ENCODE measurements at places on chromosomes 6 and 20.

- no peak for DNase-seq
These were observed 461.0 kb downstream of the PKHD1 start for GRCh38 chr6:51626391-51626790.

- peak; percentile 75 for DNase-seq
These were observed 94.1 kb downstream of the HIVEP2 start for GRCh38 chr6:142850679-142851423.

- no peak for DNase-seq
These were observed 40.1 kb downstream of the CYP24A1 start for GRCh38 chr20:54133434-54134427.

DNA sequence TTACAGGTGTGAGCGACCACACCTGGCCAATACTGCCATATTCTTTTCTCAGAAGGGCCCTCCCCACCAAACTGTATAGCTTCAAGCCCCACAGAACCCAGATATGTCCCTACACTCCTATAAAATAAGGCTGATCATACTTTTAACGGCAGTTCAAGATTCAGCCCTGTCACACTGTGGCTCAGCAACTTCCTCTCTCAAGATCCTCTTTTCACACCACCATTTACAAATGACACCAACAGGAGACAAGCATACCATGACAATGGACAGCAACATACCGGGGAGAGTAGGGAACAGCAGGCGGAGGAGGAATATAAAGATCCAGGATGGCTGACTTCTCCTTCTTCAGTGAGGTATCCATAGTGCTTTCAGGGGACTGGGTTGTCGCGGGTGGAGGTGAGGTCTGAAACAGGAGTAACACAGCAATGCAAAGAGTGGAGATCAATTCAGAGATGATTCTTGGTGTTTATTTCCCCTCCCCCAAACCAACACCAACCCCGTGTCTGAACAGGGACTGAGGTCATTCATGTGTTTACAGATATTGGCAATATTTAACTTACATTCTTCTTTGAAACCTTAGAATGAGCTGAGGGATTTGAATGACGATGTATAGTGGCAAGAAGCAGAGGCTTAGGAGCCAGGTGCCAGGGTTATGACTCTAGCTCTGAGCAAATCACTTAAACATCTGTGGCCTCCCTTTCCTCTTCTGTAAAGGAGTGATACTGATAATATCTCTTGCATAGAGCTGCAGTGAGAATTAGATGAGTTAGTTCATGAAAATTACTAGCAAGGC, 57.6 kb upstream of the IPCEF1 start:
- DNase-seq = no peak

DNA sequence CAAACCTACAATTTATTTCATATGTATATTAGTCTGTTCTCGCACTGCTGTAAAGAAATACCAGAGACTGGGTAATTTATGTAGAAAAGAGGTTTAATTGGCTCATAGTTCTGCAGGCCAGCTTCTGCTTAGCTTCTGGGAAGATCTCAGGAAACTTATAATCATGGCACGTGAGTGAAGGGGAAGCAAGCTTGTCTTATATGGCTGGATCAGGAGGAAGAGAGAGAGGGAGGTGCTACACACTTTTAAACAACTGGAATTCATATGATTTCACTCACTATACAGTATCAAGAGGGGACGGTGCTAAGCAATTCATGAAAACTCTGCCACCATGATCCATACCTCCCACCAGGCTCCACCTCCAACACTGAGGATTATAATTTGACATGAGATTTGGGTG, 29.9 kb downstream of the PHACTR2 start:
- DNase-seq = no peak

- no peak for DNase-seq
These were observed 109.6 kb downstream of the MANEA start for GRCh38 chr6:95686895-95687294.

DNA sequence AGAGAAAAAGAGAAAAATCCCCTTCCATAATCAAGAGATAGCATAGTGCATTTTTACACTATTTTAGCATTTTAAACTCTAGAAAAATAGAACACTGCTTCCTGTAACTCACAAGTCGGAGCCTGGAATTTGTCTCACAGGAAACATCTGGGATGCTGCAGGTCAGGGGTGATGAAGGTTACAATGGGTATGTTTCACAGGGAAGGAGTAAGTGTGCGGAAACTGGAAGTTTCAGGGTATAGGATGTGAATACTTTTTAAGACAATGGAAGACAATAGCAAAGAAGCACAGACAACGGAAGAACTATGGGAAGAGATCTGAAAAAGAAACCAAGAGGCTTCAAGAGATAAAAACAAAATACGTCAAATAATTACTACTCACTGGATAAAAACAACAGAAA, 361.0 kb upstream of the MARCKS start:
- DNase-seq = peak; percentile 53
